ENCODE measurements at places on chromosomes 7 and 10.

DNA sequence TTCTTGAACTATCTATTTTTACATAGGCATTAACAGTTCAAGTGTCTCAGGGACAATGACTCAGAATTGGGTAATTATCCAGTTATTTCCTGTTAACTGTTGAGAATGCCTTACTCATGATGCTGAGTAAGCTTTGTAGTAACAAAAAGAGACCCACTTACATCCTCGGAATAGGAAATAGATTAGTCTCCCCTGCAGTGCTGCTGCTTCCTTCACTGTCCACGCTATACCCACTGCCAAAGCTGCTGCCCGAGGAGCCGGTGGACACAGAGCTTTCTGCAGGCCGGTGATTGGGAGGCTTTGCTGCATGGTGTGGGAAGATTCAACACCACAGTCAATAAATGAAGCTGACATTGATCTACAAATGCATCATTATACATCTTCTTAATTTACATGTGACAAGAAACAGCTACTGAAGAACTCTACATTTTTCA is 357.1 kb downstream of the PCLO start:
- no peak for DNase-seq

DNA sequence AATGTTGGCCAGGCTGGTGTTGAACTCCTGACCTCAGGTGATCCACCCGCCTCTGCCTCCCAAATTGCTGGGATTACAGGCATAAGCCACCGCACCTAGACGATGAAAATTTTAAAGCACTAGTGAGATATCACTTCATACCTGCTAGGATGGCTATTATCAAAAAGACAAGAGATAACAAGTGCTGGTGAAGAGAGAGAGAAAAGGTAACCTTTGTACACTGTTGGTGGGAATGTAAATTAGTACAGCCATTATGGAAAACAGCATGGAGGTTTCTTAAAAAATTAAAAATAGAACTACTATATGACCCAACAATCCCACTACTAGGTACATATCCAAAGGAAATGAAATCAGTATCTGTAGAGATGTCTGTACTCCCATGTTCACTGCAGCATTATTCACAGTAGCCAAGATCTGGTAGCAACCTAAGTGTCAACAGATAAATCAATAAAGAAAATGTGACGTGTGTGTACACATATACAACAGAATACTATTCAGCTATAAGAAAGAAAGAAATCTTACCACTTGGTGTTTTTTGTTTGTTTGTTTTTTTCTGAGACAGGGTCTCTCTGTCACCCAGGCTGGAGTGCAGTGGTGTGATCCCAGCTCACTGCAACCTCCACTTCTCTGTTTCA is 12.5 kb downstream of the MMS19 start:
- no peak for DNase-seq

DNA sequence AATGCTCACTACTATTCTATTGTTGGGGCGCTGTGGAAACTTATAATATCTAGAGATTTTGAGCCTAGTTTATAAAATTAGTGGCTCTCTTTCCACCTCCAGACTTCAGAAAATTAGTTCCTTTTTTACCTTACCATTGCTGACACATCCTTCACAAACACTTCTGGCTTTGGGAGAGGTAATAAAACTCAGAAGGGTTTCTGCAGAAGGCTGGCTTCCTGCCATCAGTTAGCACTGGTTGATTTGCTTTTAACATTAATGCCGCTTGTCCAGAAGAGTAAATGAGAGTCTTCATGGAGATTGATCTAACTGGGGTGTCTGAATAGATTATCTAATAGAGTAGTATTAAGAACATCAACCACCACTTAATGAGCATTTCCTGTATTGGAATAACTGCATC is 20.3 kb downstream of the ACSM6 start:
- peak; percentile 33 for DNase-seq

GRCh38 chr7:55310287-55311025 is 54.7 kb upstream of the LANCL2 start:
- no peak for DNase-seq

GRCh38 chr10:113566888-113567287 is 14.0 kb downstream of the HABP2 start:
- DNase-seq, result no peak

DNA sequence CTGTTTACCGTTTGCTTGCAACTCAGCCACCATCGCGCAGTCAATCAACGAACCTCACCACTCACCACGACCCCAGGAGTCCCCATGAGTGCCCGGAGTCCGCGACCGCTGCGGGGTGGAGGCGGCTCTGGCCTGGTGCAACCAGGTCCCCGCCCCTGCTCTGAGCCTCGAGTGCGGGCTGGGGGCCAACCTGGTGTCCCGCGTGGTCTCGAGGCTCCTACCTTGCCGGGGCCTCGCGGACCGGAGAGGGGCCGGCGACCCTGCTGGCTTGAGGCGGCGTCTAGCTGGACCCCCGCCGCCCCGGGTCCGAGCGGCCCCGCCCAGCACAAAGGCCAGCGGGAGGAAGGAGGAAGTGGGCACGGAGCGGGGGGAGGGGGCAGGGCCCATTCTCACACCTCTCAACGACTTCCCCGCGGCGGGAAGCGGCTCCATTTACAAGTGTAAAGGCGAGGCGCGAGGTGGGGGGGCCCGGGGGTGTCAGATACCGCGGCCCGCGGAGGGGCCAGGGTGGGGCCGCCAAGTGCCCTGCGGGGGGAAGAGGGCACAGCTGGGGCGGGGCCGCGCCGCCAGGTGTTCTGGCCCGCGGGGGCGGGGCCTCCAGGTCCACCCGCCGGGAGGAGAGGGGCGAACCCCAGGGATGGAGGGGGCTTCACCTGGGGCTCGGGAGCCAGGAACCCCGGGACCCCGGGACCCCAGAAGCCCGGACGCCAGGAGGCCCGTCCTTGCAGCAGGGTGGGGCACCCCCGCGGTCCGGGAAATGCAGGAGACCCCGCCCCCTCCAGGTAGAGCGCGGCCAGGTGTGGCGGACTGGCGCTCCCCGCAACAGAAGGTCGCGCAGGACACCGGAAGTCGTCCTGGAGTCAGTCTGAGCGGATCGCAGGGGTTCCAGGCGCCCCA is 8.6 kb downstream of the CTBP2 start:
- no peak for DNase-seq

GRCh38 chr10:114239117-114239993 is at the start of gene VWA2:
Gene VWA2 (plus strand): TSS chr10:114239254. CDS start chr10:114248714, 9,460 bp downstream.
- no peak for DNase-seq

DNA sequence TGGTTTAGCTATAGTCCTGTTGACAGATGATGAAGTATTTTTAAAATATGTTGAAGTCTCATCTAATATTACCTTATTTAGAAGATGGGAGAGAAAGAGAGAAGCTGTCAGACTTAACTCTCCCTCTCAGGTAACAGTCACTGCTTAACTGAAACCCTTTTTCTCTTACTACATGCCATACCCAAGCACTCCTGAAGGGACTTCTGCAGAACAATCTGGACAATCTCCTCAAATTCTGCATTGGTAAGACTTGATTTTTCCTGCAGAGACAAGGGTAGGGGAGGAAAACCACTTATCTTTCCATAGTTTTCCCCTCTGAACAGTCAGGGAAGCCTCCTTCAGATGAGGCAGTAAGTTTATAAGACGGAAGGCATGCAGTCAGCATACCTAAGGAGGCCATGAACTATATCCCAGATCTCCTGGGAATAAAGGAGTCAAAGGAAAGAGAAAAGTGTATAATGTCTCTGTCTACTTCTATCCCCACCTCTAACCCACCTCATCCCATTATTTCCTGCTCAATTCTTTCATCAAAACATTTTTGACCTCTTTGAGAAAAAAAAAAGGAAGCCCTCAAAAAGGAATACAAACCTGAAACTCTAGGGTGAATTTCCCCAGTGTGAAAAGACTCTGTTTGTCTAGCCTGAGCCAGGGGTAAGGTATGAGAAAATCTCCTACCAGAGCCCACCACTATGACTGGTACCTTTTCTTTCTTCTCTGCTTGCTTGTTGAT is 9.4 kb downstream of the ZCWPW1 start:
- no peak for DNase-seq

All from NCI-H446 (cell line).